ENCODE measurements at places on chromosomes 5 and 9.

DNA sequence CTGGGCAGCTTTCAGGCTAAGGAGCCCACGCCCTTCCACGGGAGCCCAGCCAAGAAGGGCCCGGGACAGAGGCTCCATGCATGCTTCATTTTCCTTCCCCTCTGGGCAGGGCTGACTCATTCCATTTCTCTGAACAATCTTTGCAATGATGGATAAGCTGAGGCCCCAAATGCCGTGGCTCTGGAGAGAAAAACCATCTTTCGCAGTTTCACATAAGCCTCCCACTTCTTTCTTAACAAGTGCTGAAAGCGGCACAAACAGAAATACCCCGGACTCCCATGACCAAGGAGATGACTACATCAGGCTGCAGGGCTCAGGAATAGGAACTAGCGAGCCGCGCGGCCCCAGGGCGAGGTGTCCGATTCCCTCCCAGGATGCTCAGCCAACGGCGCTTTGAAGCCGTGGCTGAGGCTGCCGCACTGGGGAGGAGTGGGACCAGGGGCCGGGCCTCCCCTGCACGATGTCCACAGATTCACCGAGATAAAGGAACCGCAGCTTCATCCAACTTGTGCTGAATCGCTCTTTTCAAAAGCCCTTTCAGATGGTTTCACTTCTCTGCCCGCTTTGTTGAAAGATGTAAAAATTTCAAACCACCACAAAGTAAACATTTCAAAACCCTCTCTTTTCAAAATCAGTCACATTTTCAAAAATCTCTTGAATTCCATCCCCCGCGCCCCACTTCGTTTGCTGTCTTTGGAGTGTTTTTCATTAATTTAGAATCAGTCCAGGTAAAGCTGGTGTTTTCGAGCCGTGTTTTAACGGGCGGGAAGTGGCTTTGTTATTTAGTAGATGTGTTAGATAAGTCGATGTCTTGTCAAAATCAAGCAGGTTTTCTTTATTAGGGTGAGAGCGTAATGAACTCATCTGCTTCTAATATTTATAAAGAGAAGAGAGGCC is 96.5 kb upstream of the LMX1B start:
- peak; percentile 72 for DNase-seq

- no peak for DNase-seq
Measured at GRCh38 chr9:68981789-68982188, 32.1 kb downstream of the PRKACG start.

DNA sequence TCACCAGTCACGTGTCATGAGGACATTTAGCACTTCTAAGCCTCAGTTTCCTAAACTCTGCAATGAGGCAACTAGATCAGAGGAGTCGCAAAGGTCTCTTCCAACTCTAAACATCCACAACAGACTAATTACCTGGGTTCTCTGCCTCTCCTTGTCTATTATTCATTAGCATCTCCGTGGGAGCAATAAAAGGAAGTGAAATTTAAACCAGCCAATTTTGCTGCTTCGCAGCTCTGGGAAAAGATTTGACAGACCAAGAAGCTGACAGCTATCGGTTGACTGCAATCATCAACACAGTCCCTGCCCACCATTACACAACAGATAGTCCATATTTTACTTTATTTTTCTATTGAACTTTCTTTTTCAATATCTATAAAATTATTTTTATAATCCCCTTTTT is 308.9 kb downstream of the NR2F1-AS1 start:
- DNase-seq: no peak

GRCh38 chr5:159094745-159095144 is 5.0 kb downstream of the EBF1 start:
- peak; percentile 65 for DNase-seq

DNA sequence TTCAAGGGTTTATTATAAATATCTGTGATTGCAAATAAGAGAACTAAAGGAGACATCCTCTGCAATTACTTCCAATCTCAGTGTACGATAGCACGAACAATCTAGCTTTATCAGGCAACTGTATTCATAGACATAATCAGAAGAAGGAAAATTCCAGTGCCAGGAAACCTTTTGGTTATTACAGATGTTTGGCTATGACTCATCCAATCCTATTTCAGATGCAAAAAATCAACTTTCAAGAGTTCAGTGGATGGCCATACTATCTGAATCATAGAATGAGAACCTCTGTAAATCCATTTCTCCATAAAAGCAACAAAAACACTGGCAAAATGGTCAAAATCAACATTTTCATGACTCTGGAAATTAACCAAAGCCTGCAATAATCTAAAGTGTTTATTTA is 37.9 kb downstream of the GAS1 start:
- no peak for DNase-seq
